ENCODE measurements at places on chromosomes 2 and 18.

DNA sequence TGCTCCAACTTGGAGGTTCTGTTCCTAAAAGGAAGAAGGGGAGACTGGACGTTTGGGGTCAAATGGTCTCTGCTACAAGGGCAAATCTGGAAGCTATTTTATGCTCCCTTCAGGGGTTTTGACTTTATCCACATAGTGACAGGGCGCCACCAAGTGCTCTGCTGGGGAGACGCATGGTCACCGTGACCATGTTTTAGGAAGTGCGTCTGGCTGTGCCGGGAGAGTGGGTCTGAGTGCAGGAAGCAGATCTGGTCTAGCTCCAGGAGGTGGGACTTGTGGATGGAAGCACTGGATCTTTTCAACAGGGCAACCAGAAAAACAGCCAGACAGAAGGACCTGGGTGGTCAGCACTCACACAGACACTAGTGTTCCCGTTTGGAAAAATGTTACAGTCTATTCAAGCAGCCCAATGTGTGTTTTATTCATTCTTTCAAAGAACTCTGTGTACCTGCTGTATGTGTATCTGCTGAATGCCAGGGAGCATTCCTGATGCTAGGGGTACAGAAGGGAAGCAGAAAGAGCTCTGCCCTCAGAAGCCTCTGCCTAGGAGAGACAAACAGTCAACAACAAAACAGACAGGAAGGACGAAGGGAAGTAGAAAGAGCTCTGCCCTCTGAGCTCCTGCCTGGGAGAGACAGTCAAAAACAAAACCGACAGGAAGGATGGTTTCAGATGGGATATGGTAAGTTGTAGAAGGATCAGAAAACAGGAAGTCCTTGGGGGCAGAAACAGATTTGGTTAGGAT, 14.3 kb downstream of the IMPA2 start:
- peak; percentile 48 for DNase-seq

- DNase-seq = no peak
These were observed 141.1 kb downstream of the MBD5 start for GRCh38 chr2:148161909-148162435.

GRCh38 chr2:217527590-217528202, 475.1 kb downstream of the TNS1 start:
- no peak for DNase-seq

GRCh38 chr18:4672162-4672561, 217.1 kb upstream of the DLGAP1 start:
- DNase-seq = no peak

Data from T-helper 9 cell (primary cell).